ENCODE measurements at places on chromosomes 7 and 10.

GRCh38 chr7:143975617-143976016 is 21.0 kb downstream of the OR2F1 start:
- DNase-seq = no peak

- no peak for DNase-seq
These were observed 35.9 kb downstream of the MICALL2 start for GRCh38 chr7:1423264-1423811.

DNA sequence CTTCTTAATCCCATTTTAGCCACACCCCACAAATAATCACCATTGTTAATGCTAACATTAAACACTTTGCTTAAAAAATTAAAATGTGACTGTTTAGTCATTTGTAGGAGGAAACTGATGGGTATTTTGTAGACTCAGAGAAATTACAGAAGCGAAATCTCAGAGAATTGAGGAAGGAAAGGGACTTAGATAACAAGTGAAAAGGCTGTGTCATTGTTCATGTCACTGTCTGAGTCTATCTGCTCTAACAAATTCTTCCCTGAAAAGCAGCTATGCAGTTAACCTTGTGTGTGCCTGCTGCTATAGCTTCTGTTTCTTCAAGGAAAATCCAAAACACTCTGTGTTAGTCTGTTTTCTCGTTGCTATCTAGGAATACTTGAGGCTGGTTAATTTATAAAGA is 40.9 kb upstream of the PLXDC2 start:
- peak; percentile 83 for DNase-seq

DNA sequence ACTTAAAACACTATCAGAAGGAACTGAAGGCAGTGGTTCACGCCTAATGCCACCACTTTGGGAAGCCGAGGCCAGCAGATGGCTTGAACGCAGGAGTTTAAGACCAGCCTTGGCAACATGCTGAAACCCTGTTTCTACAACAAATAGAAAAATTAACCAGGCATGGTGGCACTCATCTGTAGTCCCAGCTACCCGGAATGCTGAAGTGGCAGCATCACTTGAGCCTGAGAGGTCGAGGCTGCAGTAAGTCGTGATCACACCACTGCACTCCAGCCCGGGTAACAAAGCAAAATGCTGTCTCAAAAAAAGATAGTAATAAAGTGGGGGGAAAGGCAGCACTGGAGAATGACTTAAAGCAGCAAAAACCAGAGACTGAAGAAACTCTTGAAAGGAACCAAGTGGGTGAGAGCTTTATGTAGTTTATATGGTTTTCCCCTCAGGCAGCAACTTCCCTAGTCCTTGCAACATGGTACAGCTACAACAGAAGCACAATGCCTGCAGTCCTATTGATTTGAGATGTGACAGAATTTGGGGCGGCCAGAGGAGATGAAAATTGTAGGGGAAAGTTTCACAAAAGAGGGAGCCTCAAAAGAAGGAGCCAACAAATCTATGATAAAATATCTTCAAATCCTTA is 38.1 kb downstream of the GDI2 start:
- DNase-seq = peak; percentile 34

GRCh38 chr10:33993917-33994316 is 659.5 kb upstream of the NRP1 start:
- DNase-seq = no peak

- DNase-seq = no peak
These were observed 214.0 kb upstream of the LRGUK start for GRCh38 chr7:133912916-133913697.

DNA sequence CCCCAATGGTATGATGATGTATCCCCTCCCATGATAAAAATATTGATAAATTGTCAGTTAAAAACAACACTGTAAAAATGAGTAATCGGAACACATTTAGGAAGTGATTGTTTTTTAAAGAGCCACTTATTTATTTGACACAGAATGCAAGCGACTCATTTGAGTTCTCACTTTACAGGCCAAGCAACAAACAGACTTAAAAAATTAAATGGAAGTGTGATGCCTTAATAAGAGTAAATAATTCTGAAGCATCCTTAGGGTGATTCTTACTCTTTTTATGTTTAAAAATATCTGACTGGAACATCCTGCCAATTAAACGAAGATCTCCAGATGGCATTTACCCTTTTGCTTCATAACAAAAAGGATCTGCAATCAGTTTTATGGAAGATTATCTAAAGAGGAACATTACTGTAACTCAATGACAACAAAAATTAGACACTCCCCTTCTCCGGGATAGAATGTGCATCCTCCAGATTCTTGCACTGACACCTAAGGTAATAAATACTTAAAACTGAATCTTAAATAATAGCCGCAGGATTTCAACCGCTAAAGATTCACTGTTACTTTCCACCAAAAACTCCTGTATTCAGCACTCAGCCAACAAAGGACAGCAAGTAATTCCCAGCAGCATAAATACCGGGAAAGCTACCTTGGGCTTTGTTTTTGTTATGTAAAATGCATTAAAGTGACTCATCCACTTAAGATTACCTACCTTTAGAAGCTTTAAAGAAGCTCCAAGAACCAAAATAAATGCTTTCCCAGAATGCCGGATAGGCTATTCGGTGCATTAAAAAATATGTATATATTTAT is 1.7 kb downstream of the CACNA2D1 start:
- DNase-seq = no peak

- DNase-seq = no peak
These were observed 45.9 kb downstream of the IL6 start for GRCh38 chr7:22772885-22773284.

- DNase-seq = no peak
These were observed 23.5 kb downstream of the ADK start for GRCh38 chr10:74174521-74174920.

DNA sequence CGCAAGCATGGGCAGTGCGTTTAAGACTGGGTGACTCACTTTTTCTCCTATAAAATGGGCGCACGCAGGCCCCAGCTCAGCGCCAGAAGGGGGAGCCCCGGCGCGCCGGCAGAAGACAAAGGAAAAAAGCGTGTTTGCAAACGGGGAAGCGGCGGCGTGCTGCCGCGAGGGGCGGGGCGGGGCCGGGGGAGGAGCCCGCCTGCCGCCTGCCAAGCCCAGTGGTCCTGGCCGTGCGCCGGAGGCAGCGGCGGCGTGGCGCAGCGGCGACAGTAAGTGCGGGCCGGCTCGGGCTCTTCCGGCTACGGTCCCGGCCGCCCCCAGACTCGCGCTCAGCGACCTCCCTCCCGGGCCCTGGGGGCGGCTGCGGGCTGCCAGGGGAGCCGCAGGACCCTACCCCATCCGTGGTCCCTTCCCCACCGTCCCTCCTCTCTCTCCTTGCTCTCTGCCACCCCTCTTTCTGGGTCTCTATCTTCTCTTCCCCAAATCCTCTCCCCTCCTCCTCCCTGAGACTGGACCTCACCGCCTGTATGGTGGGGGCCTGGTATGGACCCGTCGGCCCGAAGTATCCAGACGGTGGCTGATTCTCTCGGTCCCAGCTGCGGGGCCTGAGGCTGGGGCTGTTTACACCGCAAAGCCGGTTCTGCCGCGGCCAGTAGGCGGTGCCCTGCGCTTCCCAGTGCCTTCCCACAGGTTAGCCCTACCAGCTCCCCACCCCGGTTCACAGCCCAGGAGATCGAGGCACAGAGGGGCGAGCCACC is at the start of gene SLC29A3:
SLC29A3 (plus strand) TSS at position 218 of the 758 bp plus-strand sequence; CDS start at position 269, 51 bp downstream.
- peak; percentile 93 for DNase-seq

GRCh38 chr10:118701529-118702323 is 53.0 kb downstream of the CACUL1 start:
- no peak for DNase-seq

DNA sequence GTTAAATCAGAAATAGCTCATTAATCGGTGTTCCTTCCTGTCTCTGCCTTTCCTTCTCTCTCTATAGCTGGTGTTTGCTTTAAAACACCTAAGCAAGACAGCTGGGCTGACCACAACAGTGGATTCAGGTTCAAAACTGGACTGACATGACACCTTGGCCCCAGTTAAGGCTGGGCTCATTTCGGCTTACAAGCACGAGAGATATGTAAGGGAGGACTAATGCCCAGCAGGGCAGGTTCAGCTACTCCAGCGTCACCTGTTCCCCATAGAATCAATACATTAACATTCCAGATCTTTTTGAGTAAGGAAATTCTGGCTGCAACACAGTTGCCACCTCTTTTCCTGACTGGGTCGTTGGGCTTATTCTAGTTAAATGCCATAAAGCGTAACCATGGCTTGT is 323.0 kb upstream of the AOAH start:
- DNase-seq = no peak

DNA sequence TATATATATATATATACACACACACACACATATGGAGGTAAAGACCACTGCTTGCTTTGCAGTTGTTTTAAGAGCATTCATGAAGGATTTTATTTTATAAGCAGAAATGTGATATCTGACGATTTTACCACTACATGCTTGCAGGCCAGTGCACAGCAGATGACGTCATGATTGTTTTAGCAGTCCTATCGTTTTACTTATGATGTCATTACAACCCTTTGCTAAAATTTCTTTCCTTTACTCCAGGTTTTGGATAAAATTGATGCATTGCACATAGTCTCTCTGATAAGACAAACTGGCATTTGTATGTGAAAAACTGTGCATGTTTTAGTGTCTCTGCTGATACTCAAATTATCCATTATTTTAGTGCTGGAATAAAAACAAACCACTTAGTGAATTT is 9.2 kb downstream of the EGFR start:
- DNase-seq = no peak

DNA sequence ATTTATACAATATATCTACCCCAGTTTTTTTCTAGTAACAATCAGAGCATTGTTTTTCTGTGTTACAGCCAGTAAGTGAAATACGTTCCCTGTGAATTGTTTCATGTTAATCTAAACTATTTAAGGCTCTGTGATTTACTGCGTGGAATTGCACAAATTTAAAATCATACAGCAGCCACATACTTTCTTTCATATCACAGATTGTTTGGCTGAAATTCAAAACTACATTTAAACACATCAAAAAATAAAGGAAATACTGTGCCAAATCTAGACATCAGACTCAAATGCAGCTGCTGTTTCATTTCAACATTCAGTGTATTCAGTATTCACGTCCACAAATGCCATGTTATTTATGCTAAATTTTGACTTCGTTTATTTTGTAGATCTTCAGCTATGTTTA is 242.6 kb upstream of the HGF start:
- DNase-seq = no peak

DNA sequence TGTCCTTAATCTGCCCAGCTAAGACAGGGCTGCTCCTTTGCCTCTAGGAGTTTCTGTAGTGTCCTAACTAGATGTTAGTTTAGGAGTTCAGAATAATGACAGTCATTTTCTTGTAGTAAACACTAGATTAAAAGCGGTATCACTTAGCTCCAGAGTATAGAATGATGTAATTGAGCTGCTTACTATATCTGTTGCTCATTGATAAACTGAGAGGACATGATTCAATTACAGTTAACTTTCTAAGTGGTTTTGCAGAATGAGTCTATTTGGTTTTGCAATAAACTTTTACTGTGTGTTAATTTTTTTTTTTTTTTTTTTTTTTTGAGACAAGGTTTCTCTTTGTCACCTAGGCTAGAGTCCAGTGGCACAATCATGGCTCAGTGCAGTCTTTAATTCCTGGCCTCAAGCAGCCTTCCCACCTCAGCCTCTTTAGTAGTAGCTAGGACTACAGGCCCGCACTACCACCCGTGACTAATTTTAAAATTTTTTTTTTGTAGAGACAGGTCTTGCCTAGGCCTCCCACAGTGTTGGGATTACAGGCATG is 1.8 kb downstream of the STMP1 start:
- DNase-seq = peak; percentile 69

GRCh38 chr10:111338805-111339204 is 262.0 kb downstream of the ADRA2A start:
- DNase-seq = no peak

DNA sequence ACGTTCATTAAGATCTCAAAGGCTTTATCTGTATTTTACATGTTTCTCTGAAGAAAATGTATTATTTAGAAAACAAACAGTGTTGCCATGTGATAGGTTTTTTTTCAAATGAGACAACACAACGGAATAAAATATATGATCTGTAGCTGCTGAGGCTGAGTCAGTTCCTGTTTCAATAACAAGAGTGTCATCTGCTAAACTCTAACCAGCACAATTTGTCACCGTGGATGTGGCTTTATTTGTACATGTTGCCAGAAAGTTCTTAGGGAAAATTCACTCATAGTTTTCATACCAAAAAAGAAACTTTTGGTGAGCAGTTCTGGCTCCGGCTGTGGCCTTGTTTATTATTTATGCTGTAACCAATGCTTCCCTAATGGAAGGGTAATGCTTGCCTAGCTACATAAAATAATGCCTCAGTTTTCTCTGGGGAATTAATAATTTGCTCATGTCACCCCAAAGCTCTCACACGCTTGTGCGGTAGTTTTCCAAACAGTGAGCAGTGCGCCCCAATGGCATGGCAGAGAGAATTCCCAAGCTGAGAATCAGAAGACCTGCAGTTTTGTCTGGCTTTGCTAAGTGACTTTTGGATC is 20.3 kb upstream of the KLF6 start:
- DNase-seq = peak; percentile 96

DNA sequence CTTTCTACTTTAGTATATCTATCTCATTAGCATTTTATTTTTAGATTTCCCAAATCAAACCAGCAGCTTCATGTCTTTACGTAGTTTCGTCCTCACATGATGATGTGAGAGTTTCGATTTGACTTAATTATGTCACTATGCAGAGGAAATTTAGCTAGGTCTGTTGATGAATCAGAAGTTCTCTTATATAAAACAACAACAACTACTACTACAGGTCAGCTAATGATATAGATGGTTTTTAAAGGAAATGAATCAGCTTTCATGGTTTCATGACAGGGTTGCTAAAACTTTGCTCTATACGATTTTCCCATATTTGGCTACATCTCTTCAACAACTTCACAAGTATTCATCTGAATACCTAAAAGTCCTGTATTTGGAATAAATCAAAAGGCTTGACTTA is 28.6 kb downstream of the JAZF1 start:
- DNase-seq = peak; percentile 92

DNA sequence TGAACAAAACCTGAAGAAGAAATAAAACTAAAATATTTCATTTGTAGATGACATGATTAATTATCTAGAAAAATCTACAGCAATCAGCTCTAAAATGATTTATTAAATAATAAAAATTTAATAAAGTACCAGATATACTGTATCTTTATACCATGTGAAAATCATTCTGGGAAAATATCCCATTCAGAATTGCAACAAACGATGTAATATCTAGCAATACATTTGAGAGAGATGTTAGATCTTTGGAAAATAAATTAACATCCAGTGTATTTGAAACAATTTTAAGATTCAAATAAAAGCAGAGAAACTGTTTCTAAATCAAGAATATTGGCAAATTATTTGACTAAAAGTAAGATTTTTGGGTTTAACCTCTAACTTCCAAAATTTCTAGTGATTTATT is 62.2 kb downstream of the ZEB1 start:
- DNase-seq = no peak
